ENCODE measurements at places on chromosomes 7 and 10. TPM values are rescaled to one million over a fixed set of nuclear protein-coding genes. Genes with fewer than 3 reads are reported as not detected.

Gene MACROH2A2
- 1.2 TPM for total RNA-seq

Gene TAS2R41
- total RNA-seq, result 2.0 TPM

Gene CRHR2
- total RNA-seq, result not detected

Gene LAMB1
- total RNA-seq, result 0.10 TPM

Gene SFTPA2
- not detected for total RNA-seq

Gene SMO
- 0.10 TPM for total RNA-seq

Gene FAS
- total RNA-seq, result 53.3 TPM

Gene ZNF503
- 4.7 TPM for total RNA-seq

Gene LGI1
- 0.21 TPM for total RNA-seq

Gene RBM20
- 1.0 TPM for total RNA-seq

Gene PDE6C
- not detected for total RNA-seq

Gene ADARB2
- total RNA-seq, result under 0.01 TPM

Gene ADCY1
- total RNA-seq, result under 0.01 TPM

Gene LRRTM3
- not detected for total RNA-seq

Gene TSPAN15
- 1.6 TPM for total RNA-seq

All from mononuclear cell (primary cell).